ENCODE measurements at places on chromosomes 16 and 17.

GRCh38 chr16:88303890-88304819 lies 78.6 kb upstream of the ZNF469 start:
- DNase-seq = no peak

DNA sequence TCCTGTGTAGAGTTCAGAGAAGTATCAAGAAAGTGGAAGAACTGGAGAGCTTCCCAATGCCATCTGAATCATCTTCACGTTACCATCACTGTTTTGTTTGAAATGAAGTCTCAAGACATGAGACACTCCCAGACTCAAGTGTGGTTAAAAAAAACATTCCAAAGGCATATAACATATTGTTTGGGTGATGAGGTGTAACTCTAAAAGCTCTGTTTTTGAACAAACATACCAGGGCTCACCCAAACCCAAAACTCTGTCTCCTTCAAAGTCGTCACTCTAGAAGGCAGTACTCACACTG lies 6.3 kb upstream of the ZCCHC14 start:
- DNase-seq = no peak

DNA sequence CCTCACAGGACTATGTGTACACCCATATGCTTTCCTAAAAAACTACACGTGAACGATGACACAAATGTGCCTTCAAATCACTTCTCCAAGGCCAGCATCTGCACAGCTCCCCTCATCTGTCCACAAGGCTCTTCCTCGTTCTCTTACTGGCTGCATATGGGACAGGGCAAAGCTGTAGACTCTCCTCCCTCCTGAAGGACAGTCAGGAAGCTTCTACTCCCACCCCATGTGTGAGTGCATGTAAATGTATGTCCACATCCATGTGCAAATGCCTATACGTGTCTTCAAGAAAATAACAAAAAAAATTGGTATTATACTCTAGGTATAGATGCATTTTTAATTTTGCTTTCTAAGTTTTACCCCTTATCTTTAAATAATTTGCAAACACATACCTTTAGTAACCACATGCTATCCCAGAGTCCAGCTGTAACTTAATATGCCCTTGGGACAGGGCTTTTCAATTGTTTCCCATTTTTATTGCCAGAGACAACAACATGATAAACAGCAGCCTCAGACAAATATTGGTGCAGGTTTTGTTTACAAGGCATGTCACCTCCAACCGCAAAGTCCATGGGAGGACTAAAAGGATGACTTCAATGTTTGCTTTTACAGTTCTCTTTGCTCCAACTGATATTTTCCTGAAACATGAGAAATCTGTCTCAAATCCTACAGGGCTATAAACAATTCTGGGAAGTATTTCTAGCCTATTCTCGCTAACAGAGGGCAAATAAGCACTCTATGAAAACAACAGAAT lies 31.6 kb upstream of the FAAP100 start:
- DNase-seq = no peak

DNA sequence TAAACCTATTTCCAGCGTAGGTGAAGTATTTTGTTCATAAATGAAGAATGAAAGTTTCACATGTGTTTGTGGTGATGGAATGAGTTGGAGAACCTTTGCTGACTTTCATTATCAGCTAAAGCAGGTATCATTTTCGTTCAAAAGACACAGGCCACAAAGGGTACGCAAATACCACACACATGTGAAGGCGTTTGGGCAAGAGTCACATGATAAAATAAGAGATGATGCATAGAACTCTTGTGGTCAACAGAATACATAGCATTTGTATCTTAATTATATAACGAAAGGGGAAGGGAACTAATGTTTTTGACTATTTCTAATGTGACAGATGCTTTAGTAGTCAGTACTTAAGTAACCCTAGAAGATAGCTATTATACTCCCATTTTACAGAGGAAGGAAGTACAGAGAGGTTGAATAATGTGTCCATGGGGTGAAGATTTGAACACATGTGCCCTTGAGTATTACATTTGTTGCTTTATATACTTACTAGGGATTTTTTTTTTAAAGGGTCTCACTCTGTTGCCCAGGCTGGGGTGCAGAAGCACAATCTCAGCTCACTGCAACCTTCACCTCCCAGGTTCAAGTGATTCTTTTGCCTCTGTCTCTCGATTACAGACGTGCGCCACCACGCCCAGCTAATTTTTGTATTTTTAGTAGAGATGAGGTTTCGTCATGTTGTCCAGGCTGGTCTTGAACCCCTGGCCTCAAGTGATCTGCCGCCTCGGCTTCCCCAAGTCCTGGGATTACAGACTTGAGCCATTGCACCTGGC lies 4.8 kb downstream of the RPA1 start:
- no peak for DNase-seq

DNA sequence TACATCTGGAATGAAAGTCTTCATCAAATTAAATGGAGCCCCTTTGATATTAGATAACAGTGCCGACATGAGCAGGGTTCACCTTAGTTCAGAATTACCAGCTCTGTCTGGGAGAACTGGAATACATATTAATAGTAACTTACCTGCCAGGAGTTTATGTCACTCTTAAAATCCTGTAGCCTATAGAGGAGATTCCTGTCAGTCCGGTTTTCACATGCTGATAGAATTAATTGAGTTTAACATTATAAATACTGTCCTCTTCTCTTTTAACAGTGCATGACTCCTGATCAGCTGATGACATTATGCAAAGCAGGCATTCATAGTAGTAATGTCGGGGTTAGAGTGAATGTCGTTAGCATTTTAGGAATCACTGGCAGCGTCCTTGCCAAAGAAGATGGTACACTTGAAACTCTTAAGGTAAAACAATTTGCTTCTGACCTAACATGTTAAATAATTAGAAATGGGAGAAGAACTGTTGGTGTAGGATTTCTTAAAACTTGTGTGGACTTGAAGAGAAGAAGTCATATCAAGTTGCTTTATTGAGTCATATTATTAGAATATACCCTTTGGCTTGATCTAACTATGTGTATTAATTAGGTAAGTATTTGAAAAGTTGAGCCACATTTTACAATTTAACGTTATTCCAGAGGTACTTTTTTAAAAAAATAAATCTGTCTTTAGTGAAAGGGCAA lies 34.3 kb downstream of the HEATR3 start:
- DNase-seq = no peak

DNA sequence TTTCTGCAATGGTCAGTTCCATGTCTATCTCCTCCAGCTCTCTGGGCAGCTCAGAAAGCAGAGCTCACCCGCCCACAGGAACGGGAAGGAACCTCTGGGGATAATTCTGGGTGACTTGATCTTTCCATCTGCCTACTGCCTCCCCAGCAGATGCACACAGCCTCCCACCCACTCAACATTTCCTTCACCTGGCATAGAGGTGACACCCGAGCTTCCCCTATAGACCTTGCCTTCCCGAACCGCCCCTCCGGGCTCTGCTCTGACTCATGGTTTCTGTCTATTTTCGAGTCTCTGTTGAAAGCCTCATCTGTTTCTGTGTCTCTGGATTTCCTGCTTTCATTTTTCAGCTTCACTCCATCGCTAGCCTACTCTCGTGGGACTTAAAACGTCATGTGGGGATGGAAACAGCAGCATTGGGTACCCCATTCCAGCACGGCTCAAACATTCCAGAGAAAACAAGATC lies 11.4 kb downstream of the GGA3 start:
- peak; percentile 41 for DNase-seq

DNA sequence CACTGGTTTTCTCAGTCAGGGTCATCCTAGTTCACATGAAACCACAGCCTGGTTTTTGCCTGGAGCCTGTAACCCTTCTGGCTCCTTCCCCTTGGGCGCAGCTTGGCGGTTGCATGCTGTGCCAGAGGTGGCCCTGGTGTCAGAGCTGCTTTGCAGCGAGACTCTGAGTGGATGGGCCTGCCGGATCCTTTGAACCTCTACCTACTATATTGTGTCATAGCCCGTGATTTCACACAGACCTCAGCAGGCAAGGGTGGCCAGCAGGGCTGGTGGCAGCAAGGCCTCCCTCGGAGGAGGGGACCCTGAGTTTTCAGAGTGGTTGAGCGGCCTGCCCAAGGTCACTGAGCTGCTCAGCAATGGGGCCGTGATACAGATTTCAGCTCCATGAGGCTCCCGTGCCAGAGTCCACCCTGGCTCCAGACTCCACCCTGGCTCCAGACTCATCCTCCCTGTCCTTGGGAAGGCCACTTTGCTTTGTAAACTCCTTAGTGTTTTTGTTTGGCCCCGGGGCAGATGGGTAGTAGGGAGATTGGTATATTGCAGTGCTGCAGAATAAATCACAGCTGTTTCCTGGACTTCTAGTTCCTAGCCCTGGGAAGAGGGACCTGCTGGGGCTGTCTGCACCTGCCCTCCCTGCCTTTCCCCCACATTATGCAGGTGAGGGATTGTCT lies 9.7 kb downstream of the MPRIP start:
- no peak for DNase-seq

DNA sequence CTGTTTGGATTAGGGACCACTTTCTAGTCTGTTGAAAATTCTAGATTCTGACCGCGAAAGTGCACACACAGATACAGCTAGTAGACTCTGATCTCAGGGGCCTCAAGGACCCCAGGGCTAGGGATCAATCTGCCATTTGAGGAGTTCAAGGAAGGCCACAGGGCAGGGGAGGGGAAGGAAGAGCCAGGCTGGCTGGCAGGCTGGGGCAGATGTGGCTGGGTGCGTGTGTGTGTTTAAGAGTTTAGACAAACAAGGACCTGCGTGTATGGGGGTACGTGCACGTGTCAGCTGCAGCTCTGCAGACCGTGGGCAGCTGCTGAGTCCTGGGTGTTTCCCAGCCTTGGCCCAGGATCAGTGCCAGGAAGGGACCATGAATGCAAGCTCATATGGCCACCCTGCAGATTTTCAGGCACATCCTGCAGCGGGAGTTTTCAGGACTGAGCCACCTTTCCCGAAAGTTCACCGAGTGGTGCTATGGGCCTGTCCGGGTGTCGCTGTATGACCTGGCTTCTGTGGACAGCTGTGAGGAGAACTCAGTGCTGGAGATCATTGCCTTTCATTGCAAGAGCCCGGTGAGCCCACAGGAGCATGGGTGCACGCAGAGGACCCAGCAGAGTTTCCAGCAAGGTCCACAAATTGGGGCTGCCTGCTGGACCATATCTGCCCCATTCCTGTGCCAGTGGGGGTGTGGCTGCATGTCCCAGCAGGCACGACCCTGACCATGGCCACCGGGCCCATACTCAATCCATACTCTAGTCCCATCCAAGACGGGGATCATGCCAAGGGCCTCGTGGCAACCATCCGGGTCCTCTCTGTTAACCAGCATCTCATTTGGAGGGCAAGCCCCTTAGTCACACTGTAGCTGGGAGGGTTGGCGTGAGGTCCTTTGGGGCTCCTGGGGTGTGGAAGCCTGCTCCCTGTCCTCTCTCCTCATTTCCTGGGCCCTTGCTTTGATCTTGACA lies 10.6 kb downstream of the TRPV2 start:
- DNase-seq = no peak

All from T-helper 22 cell (primary cell).